Caki2 (cell line): ENCODE measurements at places on chromosomes 12 and 14.

DNA sequence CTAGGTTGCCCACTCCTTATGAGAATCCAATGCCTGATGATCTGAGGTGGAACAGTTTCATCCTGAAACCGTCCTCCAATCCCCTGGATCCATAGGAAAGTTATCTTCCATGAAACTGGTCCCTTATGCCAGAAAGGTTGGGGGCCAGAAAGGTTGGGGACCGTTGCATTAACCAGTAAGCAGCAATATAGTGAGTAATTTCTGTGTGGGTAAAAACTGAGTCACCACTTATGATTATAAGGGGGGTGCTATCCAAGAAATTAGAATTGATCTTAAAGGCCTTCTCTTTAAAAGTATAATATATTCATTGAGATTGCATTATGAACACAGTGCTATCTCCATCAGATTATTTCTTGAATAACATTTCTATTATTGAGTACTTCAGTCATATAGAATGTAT lies 97.2 kb downstream of the PCNX1 start:
- no peak for DNase-seq

GRCh38 chr12:64621257-64621942 lies 11.1 kb downstream of the RASSF3 start:
- no peak for DNase-seq

GRCh38 chr12:87813476-87814234 lies 215.5 kb downstream of the C12orf50 start:
- DNase-seq, result peak; percentile 66

DNA sequence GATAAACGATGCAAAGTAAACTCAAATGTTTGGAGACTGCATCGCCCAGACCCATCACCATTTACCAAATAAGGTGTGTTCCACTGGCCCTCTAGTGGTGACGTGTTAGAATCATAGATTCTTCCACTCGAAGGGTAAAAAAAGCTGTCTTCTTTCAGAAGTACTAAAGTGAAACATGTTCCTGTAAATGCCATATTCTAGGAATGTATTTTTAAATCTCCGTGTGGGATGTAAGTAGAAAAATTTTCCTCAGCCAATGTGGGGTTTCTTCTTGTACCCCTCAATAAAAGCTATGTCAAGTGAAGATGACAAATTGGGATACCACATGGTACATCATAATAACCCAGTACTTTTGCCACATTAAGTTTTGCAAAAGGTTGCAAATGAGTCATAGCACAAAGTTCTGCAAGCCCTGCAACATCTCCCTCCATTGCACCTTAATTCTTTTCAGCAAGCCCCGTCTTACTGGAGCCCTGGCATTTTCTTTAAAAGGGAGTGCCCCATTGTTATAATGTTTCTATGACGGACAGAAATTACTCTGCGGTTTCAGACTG lies 100.8 kb downstream of the CCER1 start:
- peak; percentile 8 for DNase-seq

GRCh38 chr12:48366131-48366530 lies 15.4 kb upstream of the ZNF641 start:
- DNase-seq, result no peak

DNA sequence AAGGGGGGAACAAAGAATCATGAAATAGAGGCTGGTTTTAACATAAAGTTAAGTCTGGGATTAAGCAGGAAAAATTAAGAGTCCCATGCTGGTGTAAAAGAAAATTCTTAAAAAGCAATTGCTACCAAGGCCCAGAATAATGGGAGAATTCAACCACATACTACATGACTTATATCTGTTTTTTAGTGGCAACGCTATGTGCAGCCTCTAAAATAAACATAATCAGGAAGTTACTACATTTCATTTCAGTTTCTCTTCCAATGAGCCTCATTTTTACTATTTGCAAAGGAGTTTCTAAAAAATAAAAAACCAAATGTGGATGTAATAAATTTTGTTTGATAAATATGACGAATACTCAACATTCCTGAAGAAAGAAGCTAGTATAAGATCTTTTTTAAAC lies 58.1 kb downstream of the CPNE8 start:
- no peak for DNase-seq

GRCh38 chr14:52033101-52033642 lies 35.7 kb downstream of the NID2 start:
- DNase-seq, result no peak

- DNase-seq, result no peak
These were observed 26.5 kb upstream of the CORO1C start for GRCh38 chr12:108757856-108758255.

DNA sequence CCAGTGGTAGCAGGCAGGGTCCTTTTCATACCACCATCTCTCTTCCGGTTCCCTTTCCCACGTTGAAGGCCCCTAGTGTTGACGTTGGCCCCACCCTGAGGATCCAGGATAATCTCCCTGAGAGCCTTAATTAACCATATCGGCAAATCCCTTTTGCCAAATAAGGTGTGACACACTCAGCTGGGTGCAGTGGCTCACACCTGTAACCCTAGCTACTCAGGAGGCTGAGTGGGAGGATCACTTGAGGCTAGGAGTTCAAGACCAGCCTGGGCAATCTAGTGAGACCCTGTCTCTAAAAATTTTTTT lies 2.8 kb upstream of the TMEM119 start:
- no peak for DNase-seq

DNA sequence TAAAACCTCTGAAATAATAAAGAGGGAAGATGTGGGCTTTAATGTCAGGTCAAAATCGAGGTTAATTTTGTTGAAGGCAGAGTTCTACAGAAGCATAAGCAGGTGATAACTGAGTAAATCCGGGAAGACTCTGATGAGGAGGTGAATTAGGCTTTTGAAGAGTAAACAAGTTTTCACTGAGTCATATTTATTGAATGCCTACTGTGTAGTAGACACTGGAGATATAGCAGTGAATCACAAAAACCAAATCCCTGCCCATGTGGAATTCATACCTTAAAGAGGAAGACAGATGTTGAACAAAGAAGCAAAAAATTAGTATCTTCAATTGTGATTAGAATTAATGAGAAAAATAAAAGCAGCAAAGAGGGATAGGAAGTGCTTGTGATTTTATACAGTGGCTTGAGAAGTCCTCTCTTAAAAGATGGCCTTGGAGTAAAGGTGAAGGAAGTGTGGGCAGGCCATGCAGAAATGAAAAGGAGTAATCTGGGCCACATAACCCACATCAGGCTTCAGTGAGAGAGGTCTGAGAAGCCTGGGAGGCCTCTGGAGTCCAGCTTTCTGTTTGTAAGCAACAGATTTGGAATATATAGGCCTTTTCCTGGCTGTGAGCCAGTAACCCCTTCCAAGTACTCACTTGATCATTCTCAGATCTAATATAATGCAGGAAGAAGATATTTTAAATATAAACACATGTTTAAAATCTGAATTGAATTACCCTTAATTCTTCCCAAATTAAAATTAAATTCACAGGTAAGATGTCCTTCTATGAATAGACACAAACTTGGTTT lies 46.7 kb downstream of the BHLHE41 start:
- no peak for DNase-seq

DNA sequence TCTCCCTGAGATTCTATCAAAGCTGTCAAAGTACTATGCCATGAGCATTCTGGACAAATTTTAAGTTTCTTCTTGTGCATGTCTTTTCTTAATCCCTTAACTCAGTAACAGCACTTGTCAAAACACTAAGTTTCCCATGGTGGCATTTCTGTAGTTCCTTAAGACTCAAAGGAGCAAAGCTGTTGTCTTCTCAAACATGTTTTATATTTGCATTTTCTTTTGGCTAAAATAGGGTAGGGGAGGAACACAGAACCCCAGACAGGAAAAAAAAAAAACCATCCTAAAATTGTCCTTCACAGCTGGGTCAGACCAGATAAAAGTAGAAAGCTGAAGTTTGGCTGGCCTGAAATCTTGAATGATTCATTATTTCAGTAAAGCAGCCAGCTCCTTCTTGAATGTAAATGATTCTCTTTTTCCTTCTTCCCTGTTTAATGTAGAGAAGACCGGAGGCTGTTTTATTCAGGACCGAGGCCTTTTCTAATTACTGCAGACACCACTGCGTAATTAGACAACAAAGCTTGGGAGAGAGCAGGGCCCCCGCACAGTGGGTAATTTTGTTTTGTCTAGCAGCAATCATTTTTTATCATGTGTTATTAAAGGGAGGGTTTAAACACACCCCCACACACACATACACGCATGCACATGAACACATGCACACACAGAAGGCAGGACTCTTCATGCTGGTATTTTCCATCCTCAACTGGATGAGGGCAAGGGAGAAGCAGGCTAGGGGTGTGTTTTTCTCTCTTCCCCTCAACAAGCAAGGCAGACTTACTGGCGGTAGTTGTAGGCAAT lies 51.0 kb downstream of the PAH start:
- DNase-seq, result no peak

- DNase-seq, result peak; percentile 64
These were observed 65.4 kb downstream of the C14orf132 start for GRCh38 chr14:96104469-96105057.

- no peak for DNase-seq
These were observed 46.0 kb upstream of the LGR5 start for GRCh38 chr12:71393625-71394024.

DNA sequence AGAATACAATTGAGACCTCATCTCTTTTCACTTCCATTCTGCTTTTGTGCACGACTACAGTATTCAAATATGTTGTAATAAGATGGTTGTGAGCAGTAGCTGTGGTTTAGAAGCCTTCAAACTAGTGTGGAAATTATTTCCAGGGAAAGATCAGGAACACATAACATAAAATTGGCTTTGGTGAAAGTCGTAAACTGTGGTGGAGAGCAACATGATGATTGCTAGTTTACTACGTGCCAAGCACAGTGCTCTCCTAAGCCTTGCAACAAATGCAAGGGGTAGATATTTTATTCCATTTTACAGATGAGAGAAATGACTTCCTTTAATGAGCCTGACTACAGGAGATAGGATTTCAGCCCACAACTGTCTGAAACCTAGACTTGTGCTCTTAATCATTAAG lies 172.4 kb upstream of the LMNTD1 start:
- no peak for DNase-seq

GRCh38 chr12:103924761-103925641 lies 5.2 kb upstream of the HSP90B1 start:
- DNase-seq, result peak; percentile 46

DNA sequence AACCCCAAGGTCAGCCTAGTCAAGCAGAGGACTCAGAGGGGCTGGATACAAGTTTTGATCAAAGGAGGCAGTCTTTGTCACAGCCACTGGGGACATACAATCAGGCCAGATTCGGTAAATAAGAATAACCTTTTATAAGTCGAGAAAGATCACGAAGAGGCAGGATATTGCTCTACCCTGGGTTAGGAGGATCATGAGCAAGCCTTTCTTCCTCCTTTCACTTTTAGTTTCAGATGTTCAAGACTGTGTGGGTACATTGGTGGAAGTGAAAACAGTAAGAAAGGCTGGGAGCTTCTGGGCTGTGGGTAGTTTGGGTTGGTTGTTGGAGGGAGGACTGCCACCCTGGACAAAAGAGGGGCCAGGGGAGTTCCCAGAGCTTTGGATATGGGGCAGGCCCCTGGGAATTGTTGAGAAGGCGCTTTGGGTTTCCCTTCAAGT lies 127.7 kb downstream of the SNAPC1 start:
- no peak for DNase-seq

GRCh38 chr12:121858662-121859572 lies at the start of gene HPD:
Gene HPD (minus strand): TSS chr12:121858859. CDS start chr12:121858823, 36 bp downstream.
- peak; percentile 47 for DNase-seq
